ENCODE measurements at places on chromosomes 2 and 18.

DNA sequence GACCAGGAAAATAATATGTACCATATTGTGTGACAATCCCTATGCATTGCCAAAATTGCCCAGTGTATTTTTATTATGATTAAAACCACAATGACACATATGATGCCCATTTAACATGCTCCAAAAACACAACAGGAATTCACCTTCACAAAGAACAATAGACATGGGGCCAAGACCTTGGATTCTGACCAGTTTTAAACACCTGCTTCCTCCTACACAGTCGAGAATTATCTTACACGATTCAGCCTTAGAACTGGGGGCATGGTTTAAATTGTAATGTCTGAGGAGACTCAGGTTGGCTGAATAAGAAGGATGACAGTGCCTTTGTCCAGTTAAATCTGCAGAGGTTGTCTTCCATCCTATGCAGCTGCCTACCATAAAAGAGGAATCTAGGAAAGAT is 212.7 kb downstream of the PLCL1 start:
- DNase-seq = no peak

DNA sequence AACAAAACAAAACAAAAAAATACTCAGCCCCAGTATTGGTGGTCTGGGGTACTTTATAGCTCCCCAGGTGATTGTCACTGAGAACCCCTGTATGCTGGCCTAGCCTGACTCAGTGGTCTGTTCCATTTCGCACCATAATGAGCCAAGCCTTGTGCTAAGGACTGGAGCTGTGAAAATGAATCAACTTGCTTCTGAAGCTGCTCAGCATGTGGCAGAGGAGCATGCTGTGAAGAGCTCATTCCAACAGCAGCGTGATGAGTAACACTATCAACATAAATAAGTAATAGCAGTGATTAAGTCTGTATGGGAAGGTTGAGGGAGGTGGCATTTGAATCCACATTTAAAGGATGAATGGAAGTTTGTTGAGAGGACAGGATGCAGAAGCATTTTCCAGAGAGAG is 67.2 kb upstream of the ATL2 start:
- peak; percentile 24 for DNase-seq

- no peak for DNase-seq
Observed at GRCh38 chr2:237869343-237870102, 10.1 kb downstream of the RAMP1 start.

- DNase-seq = no peak
Observed at GRCh38 chr18:56997200-56997599, 149.7 kb upstream of the BOD1L2 start.

DNA sequence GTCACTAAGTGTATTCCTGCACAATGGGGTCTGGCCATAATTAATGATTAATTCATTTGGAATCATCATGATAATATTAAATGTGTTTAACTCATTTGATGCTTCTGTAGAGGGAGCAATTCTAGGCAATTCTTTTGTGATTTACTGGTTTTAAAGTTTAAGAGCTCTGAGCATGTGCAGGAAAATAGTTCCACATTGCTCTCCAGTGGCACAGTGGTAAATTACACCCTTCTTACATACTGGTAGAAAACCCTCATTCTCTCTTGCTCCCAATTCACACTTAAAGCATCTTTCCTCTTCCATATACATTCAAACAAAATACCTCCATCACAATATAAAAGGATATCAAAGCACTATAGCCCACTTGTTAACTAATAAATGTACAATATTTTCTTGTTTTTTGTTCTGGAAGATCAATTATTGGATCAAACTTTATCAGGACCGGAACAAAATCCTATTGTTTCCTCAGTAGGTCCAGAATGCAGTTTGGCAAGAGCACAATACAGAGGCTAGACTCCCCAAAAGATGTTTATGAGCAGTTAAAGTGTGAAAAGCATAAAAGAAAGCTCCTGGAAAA is 844.3 kb downstream of the MBD2 start:
- DNase-seq = peak; percentile 57

DNA sequence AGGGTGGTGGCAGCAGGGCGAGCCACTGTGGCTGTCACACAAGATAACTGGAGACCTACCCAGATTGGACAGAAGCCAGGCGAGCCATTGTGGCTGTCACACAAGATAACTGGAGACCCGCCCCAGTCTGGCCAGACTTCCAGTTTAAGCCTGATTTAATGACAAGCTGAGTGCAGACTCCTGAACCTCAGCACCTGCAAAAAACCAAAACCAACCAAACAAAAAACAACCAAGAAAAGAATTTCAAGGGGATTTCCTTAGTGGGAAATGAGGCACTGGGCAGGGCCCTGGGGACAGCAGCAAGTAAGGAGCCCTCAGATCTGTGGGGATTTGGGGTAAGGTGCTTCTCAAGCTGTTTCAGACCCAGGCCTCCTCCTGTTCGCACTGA is 95.2 kb upstream of the BOD1L2 start:
- no peak for DNase-seq

GRCh38 chr18:6741232-6741663 is 11.7 kb downstream of the ARHGAP28 start:
- no peak for DNase-seq
